ENCODE measurements at places on chromosomes 4 and X.

GRCh38 chr4:33696586-33696985, 2547.7 kb downstream of the ARAP2 start:
- ATAC-seq, result no peak

DNA sequence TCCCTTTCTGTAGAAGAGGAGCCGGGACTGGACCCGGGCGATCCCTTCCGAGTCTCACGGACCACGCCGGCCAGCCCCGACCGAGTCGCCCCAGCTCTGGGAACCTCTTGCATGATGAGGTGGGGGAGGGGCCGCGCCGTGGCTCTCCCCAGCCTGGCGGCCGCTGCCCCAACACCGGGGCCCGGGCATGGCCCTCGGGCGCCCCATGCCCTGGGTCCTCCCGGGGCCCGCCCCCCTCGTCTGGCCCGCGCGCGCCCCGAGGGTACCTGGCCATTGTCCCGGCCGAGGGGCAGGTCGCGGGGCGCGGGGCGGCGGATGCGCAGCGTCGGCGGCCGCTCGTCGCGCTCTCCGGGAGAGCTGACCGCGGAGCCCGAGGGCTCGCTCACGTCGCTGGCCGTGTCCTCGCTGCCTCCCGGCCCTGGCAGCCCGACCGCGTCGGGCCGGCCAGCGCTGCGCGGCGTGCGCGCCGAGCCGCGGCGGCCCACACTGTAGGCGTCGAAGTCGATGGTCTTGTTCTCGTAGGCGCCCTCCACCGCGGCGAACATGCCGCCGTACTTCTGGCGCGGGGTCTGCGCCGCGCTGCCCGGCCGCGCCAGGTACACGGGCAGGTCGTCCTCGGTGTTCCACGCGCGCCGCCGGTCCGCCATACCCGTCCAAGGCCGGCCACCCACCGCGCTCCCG, 423 bp downstream of the CRMP1 start:
- ATAC-seq, result no peak

DNA sequence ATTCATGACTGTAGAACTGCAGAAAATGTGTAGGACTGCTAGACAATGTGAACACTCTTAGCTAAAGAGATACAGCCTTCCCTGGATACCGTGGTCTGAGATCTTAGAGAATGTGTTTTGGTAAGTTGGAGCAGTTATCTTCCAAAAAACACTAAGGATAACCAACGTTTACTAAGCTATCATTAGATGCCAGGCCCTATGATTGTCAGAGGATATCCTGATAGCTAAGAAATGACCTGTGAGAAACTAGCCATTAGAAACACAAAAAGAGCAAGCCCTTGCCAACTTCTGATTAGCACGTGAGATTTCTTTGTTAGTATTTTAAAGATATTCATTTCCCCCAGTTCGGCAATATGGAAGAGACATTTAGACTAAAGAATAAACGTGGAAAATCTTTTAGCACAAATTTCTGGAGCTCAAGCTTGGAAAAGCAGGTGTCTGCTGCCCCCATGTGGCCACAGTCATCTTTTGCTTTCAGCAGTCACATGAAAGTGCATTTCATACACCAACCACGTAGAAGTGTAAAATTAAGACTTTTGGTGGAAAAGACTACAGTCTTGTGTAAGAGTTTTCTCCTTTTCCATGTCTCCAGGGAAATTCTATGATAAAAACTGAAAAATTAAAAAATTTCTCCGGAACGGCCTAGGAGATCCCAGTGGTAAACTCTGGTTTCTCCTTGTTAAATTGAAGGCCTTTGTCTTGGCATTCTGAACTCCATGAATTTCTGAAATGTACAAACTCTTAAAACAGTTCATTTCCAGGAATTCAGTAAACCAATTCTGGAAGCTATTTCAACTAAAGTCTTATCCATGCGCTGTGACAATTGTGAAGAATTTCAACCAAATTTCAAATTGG, 136.4 kb downstream of the ZNF674 start:
- ATAC-seq, result no peak

- no peak for ATAC-seq
These were observed 137.2 kb downstream of the GUCY2F start for GRCh38 chrX:109344678-109345077.

DNA sequence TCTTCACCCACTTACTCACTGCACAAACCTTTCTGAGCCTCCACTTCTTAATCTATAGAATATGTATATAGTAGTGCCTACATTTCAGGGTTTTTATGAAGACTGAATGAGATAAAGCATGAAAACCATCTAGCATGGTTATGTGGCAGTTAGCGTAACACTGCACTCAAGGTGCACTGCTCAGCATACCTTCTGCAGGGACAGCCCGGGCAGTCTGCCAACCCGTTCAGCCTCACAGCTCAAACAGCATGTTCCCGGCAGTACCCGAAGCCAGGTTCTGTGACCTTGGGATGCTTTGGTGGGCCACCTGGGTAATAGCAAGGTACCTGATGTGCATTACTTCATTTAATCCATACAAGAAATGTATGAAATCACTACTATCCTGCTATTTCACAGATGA, 81.4 kb downstream of the DOCK11 start:
- ATAC-seq, result no peak

GRCh38 chrX:54794028-54794427, 4.0 kb downstream of the ITIH6 start:
- ATAC-seq, result no peak

GRCh38 chrX:46325312-46325877, 219.8 kb downstream of the ZNF674 start:
- peak; percentile 81 for ATAC-seq

GRCh38 chr4:110216129-110216528, 17.7 kb upstream of the ELOVL6 start:
- no peak for ATAC-seq

DNA sequence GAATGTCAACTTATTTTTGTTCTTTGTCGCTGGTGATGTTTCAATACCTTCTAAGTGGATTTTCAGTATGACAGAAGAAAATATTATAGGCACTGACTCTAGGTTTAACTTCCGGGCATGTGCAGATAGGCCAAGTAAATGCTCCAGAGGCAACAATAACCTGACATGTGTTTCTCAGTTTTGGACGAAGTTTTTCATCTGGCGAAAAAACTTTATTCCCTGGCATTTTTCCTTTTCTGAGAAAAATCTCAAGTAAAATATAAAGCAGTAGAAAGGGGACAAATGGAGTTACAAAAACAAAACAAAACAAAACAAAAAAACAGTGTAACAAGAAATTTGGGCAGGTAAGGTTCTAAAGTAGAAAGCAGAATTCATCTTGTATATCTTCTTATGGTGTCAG, 173.5 kb downstream of the ANTXR2 start:
- no peak for ATAC-seq

All from activated CD4-positive, CD25-positive, alpha-beta regulatory T cell treated with anti-CD3 and anti-CD28 coated beads, Interleukin-2, amount 50 U/mL, for 24 hours (primary cell).